ENCODE measurements at places on chromosomes 2 and 18. TPM values are rescaled to one million over a fixed set of nuclear protein-coding genes. Genes with fewer than 3 reads are reported as not detected.

- no peak for DNase-seq
Observed at GRCh38 chr2:167942366-167943081, 304.9 kb downstream of the STK39 start.

DNA sequence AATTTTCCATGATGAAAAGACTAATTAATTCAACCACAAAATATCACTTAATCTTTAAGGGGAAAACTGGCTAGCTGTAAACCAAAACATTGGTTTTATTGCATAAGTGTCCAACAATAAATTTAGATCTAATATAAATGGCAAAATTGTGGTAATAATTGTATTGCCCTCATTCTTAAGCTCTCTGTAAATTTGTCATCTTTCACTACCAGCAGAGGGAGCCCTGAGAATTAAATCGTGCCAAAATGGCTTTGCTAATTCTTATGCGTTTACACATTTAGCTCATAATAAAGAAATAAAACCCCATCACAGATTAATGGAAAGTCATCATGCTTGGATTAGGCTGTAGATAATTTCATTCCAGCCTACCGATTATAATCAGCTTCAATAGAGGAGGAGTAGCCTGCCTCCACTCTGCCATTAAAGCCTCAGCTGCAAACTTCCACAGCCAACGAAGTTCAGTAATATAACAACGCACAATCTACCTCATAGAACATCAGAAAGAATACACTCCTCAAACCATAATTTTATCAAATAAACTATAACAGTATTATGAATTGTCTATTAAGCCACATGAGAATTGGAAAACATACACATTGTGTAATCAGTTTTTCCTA is 70.0 kb upstream of the ATP5MC3 start:
- DNase-seq: no peak

- DNase-seq: peak; percentile 94
Observed at GRCh38 chr2:71130152-71130904, at the start of the genes MCEE and MPHOSPH10. Gene MCEE, minus strand, starts transcription at chr2:71130229. Its CDS starts 10 bp downstream, at chr2:71130219. Gene MPHOSPH10, plus strand, starts transcription at chr2:71130634. Its CDS starts 32 bp downstream, at chr2:71130666.

DNA sequence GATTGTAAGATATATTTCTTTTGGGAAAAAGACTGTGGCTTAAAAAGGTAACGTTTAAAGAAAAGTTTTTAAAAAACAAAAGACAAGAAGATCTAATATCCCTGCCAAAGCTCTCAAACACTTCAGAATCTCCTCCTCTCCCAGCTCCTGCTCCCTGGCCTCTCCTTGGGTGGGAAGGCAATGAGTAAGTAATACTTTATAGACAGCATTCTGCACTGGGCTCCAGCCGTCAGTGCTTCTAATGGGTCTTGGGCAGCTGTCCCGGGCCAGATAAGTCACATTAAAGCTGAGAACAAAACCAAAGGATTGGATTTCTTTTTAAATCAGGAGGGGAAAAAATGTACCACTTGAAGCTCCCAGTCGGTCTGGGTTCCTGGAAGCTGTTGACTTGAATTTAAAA is 133.7 kb downstream of the ALPK2 start:
- peak; percentile 16 for DNase-seq

The ADNP2 gene
- 10.8 TPM for total RNA-seq

DNA sequence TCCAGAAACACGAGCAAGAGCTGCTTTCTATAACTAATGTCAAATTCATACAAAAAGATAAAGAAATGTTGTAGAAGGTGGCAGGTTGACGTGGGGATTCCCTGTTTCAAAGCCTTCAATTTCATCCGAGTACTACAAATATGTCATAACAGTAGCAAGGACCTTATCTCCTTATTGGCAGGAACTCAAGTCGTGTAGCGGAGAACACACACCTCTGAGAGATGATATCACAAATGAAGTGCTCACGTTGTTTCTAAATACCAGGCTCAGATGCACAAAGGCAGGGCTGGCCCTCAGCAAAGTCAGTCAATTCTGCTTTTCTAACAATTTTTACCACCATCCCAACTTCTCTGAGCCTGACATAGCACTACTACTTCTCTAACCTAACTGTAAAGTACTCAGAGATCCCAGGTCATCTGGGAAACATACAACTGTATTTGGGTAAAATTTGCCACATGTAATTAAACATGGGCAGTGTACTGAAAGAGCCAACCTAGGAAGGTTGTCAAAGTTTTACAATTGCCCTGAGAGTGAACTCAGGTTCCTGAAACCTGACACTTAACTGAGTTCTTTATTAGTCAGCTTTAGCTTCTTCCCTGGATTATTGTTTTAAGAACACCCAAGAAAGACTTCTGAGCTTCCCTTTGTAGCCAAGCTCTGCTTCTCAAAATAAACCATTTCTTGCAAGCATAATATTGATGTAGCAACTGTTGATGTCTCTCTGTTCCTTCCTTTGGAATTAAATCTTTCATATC is 813.7 kb upstream of the ACVR2A start:
- DNase-seq: no peak

The GLI2 gene
- total RNA-seq: 4.2 TPM

The KATNAL2 gene
- 3.7 TPM for total RNA-seq

- no peak for DNase-seq
Observed at GRCh38 chr2:46610021-46610420, 130.7 kb downstream of the TMEM247 start.

GRCh38 chr2:9703085-9703678 is 72.4 kb upstream of the YWHAQ start:
- peak; percentile 99 for DNase-seq

- no peak for DNase-seq
Observed at GRCh38 chr2:239259603-239260298, 141.1 kb downstream of the HDAC4 start.

- no peak for DNase-seq
Observed at GRCh38 chr2:240338274-240338673, 97.2 kb upstream of the GPC1 start.

GRCh38 chr2:3503046-3503445 is 16.3 kb downstream of the ADI1 start:
- DNase-seq: no peak

The FIGN gene
- total RNA-seq: 0.57 TPM

- no peak for DNase-seq
Observed at GRCh38 chr2:72425996-72426395, 278.3 kb upstream of the CYP26B1 start.

DNA sequence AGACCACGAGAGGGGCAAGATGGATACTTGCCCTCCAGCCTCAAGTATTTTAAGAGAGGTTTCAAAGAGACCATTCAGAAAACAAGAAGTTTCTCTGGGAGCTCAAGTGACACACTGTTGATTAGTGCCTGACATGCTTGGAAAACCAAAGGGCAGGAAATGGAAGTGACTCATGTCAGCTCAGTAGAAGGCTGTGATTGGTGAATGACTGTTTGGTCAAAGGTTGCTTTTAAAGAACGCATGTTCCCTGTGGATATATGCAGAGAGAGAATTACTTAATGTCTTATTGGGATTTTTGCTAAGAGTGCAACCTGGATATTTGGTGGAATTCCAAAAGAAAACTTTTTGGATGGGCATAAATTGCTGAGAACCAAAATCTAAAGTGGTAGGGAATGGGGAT is 549.9 kb downstream of the XIRP2 start:
- DNase-seq: peak; percentile 32

DNA sequence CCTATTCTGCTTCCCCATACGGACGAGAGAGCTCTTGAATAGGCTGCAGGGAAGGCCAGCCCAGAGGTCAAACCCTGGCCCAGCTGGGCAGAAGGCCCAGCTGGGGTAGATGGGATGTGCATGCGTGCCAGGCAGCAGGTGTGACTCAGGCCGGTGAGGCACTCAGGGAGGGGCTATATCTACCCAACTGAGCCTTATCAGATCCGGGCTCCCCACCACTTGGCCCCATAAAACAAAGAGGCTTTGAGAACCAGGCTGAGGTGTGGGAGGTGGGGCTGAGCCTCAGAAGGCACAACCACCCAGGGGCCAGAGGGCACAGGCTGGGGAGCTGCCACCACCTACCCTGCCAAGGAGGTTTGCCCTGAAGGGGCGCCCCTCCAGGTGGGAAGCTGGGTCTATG is 8.0 kb upstream of the CFAP65 start:
- DNase-seq: peak; percentile 22

DNA sequence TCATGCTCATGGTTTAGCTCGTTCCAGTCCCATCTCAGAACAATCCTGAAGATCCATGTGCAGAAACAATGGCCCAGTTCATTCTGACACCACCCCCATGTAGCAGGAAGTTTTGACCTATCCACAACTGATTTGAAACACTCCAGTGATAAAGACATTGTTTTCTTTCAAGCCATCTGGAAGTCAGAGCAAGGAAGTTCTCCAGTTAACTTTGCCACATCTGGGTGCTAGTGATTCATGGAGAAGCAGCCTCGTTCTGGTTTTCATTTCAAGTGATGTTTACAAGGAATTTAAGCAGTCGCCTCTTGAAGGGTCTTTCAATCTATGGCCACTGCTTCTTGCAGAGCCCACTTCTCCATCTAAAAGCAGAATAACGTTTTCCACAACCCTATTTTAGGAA is 36.6 kb upstream of the TWIST2 start:
- DNase-seq: no peak

- DNase-seq: no peak
Observed at GRCh38 chr2:188965563-188965962, 8.6 kb upstream of the COL3A1 start.

DNA sequence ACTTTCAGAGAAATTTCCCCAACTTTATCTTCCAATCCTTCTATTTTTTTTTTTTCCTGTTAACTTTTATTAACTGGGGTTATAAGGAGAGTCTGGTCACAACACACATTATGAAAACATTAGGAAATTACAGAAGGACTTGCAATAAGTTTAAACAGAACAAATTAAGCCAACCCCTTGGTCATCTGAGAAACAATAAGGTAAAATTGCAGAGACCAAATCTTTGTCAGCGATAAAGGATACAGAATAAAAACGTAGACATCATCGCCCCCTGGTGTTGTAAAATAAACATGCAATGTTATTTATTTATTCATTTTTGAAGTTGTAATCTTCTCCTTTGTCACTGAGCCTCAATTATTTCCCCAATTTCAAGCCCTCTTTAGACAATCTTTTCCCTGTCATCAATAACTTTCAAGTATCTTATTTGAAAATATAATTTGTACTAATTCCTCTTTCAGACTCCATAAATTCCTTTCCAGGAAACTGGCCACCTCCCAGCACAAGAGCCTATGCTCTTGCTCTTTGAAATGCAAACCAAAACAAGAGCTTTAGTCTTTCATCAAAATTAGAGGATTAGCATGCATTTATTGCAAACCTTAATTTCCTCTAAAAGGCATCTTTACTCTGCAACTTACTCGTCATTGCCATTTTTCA is 19.5 kb downstream of the G6PC2 start:
- peak; percentile 11 for DNase-seq

DNA sequence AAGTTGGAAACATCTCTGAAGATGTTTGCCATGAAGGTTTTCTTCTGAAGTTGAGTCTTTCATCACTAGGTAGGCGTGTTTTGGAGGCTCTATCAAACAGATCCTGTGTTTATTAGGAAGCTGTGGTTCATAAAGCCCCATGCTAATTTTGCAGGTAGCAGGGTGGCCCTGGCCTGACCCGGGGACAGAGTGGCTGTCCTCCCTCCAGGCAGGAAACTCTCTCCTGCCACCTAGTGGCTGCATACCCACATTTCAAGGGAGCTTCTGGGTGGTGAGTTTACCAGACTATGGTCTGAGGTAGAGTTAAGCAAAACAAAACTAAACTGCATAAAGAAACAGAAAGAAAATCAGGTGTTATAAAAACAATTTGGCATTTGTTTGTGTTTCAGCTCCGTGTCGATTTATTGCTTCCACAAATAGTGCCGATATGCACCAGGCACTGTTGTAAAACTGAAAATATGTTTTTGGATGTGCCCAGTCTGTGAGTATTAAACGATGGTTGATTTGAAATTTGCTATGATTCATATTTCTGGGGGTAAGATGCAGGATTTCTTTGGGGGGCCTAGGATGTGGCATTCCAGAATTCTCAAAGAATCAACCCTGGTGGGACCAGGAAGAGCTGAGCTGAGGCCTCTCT is 26.0 kb upstream of the IL37 start:
- DNase-seq: peak; percentile 64

DNA sequence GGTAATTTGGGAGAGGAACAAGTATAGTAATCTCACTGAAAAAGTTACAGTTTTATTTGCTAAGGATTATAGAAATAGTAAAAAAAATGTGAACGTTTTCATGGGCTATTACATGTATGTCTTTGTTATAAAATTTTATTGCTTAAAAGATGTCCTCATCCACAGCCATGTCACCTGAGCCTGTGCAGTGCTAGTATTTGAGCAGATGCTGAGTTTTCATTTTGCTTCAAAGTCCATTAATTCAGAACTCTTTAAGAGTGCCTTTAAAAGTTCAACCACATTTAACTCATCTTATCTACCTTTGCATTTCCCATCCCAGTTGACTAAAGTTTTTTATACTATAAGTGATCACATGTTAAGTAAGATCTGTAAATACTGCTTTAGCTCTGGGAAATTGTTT is 52.6 kb downstream of the DPP10 start:
- DNase-seq: no peak

GRCh38 chr2:150404147-150404546 is 83.3 kb downstream of the RND3 start:
- peak; percentile 6 for DNase-seq

The ZNF396 gene
- 5.4 TPM for total RNA-seq

The ASTL gene
- total RNA-seq: not detected

The GAL3ST2 gene
- total RNA-seq: not detected

- no peak for DNase-seq
Observed at GRCh38 chr2:11121823-11122155, 33.5 kb upstream of the SLC66A3 start.

- no peak for DNase-seq
Observed at GRCh38 chr2:61928826-61929461, 23.5 kb downstream of the COMMD1 start.

DNA sequence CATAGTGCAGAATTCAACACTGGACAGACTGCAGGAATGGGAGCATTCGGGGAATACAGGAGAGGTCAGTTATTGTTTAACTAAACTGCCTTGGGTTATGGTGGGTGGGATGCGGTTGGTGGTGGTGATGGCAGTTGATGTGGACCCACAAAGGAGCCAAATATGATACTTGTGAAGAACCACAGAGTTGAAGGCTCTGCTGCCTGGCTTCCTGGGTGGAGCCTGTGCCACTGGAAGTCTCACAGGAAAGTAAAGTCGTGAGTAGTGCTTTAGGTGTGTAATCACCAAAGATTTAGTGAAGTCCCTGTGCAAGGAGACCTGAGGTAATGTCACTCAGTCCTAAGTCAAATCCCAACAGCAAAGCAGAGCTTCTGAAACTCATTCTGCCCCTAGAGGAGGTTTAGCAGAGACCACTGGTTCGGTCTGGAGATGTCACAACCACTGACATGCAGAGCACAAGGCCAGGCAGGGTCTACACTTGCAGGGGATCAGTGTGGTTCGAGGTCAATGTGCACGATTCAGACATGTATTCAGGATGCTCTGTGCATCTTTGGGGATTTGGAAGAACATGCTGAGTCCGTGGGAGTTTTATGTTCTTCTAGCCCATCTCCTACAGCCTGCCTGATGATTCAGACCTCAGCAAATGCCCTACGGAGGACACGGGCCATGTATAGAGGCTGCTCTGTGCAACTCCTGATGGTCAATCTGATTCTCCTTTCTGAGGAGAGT is 1150.9 kb downstream of the RPIA start:
- DNase-seq: no peak

The GRB14 gene
- total RNA-seq: 2.9 TPM

The GALNT3 gene
- 9.3 TPM for total RNA-seq

The USP37 gene
- 16.1 TPM for total RNA-seq

GRCh38 chr2:173231042-173231441 is 123.6 kb upstream of the CDCA7 start:
- no peak for DNase-seq

The TET3 gene
- 2.9 TPM for total RNA-seq
